Glutamatergic neuron (in vitro differentiated cells): ENCODE measurements at places on chromosomes 7 and 10. TPM values are rescaled to one million over a fixed set of nuclear protein-coding genes. Genes with fewer than 3 reads are reported as not detected.

Gene NRP1
- total RNA-seq = 100 TPM

GRCh38 chr10:121070275-121071070, 219.3 kb downstream of the WDR11 start:
- DNase-seq = no peak

Gene HOGA1
- not detected for total RNA-seq

Gene ASB10
- total RNA-seq = not detected

Gene ASL
- total RNA-seq = 26.6 TPM

Gene CPA2
- not detected for total RNA-seq

Gene MBLAC1
- total RNA-seq = 3.3 TPM

GRCh38 chr10:3681642-3682554, 103.1 kb downstream of the KLF6 start:
- DNase-seq = peak; percentile 57

DNA sequence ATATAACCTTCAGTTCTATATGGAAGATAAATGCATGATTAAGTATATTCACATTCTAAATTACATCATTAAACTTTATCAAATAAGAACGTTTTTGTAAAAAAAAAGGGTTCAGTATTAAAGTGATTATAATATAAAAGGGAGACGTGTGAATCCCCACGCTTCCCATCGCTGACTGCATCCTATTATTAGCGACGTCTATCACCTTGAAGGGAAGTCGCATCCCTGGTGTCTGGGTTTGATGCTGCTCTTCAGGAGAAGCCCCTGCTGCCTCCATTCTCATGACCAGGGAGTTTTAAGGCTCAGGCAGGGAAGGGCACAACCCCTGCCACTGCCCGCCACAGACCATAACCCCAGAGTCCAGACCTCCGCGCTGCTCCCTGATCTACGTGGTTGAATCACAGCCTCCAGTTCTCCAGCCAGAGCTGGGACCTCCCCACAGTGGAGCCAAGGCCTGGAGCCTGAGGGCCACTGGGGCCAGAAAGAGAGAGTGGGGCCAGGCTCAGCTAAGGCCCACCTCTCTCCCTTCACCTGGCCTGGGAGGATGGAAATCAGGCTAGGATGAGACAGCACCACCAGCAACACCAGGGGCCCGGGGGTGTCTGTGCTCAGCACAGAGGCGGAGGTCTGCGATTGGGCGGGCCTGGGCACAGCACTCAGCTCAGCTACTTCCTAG, 130.6 kb downstream of the TCERG1L start:
- DNase-seq = no peak

Gene VGF
- total RNA-seq = 8.4 TPM

Gene SYT15
- total RNA-seq = 2.5 TPM

DNA sequence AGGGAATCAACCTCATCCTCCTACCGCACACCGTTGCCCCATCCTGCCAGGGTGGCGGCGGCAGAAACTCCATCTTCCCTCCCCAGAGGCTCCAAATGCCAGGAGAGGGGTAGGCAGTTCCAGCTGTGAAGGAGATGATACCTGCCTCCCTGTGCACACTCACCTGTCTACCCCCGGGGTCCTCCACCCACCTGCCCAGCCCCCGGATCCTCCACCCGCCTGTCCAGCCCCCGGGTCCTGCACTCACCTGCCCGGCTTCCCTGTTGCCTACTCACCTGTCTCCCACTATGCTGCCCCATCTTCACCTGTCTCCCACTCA, 13.4 kb upstream of the DNAAF5 start:
- no peak for DNase-seq

DNA sequence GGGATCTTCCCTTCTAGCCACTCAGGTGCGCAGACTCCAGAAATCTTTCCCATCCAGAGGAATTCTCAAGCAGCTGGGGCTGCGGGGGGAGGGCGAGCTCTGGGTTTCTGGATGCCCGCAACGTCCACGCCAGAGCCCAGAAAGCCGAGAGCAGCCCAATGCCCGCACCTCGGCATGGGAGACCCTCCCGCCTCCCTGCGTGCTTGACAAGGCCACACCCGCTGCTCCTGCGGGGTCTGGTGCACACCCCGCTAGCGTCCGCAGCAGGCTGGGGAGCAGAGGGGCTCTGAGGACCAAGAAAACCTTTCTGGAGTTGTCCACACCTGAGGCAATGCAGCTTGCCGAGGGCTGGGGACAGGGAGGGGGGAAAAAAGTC, 66.2 kb downstream of the SLC29A4 start:
- no peak for DNase-seq

GRCh38 chr7:157690058-157690832, 353.4 kb downstream of the DNAJB6 start:
- DNase-seq = no peak

GRCh38 chr7:37031571-37032257, 307.4 kb upstream of the AOAH start:
- DNase-seq = no peak

DNA sequence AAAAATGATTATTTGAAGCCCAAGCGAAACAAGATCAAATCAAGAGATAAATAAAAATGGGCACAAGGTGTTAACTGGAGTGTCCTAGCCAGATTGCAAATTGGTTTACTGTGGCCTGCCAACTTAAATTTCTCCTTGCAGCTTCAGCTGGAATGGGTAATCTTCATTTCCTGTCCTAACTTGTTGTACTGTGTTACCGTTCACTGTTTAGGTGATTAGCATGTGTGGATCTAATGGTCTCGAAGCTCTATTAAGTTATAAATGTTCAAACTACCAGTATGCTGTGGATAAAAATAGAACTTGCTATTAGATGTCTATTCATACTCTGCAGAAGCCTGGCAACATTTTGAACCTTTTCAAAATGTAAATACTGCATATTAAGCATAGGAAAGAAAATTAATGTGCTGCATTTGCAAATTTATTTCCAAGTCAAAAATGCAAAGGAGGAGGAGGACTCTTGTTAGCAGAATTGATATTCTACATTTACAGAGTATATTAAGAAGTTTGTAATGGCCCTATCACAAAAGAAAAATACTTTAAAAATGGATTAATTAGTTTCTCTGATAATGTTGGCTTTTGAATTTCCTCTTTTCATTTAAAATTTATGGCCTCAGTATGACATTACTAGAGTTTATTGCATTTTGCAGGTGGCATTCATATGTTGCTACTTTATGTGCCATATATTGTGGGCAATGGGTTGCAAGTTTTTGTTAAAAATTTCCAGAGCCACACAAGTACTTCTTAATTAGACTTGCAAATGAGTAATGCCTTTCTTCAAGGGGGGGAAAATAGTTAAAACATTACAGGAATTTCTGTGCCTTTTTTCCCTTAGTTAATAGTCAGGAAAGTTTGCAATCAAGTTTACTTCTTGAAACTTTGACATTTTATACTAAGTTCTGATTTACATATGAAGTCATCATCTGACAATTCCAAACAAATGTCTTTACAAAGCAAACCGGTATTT, 92.1 kb downstream of the CABCOCO1 start:
- DNase-seq = no peak

DNA sequence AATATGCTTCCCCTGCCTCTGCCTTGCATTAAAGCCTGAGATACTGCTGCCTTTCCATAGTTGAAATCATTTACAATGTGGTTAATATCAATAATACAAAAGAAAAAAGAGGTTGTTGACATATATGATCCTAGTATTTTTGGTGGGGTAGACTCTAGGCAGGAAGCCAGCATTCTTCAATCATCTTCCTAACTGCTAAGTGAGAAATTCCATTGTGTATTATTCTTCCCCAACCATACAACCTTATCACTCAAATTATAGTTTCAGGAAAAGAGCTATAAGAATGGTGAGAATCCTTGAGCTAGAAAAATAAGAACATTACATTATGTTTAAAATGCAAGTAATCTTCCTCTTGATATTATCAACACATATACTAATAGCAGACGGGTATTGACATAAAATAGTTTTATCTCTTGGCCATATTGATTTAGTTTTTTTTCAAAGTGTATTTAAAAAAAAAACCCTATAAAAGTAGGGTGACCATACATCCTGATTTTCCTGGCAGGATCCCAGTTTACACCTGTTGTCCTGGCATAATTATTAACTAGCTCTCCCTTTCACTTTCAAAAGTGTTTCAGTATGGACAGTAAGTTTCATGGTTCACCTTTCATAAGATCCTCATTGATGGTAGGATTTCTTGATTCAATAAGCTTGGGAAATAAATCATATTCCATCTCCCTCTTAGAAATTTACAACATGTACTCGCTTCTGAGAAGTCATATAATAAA, 33.4 kb upstream of the WASL start:
- no peak for DNase-seq
